Fibroblast of mammary gland (primary cell): ENCODE measurements at places on chromosomes 1 and 21.
A peak's percentile ranks its signal among the peaks of the same experiment; 100 is the strongest.

- no peak for DNase-seq
Measured at GRCh38 chr1:180646547-180646946, 14.7 kb downstream of the XPR1 start.

GRCh38 chr21:32088471-32088870, 190.4 kb downstream of the MIS18A start:
- DNase-seq = no peak

DNA sequence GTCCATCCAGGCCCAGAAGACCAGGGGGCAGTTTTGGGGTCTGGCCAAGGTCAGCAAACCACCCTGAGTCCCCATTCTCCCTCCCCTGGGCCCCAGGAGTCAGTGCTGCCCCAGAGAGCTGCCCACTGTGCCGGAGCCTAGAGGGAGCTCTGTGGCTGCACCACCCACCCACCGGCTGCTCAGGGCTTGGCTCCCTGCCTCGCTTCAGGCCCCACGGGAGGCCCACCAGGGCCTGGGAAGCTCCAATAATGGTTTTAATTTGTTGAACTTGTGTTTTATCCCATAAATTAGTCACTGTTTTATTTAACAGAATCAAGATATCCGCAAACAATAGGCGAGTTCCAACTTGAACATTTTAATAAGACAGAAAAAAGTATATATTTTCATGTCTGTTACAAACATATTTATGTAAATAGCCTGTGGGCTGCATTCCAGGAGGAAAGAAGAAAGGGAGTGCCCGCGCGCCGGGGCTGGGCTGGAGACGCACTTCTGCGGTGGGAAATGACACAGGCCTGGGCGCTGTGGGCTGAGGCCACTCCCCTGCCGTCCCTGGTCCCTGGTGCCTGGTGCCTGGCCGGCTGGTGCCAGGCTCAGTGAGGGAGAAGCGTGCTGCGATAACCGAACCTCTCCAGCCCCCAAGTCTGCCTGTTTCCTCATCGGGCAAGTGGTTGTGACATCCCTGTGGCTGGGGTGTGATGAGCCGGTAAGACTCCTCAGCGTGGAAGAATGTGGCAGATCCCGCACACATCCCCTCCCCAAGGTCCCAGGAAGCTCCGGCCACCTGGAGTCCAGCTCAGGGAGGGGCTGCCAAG, 160.5 kb downstream of the PEX14 start:
- DNase-seq = peak; percentile 51

DNA sequence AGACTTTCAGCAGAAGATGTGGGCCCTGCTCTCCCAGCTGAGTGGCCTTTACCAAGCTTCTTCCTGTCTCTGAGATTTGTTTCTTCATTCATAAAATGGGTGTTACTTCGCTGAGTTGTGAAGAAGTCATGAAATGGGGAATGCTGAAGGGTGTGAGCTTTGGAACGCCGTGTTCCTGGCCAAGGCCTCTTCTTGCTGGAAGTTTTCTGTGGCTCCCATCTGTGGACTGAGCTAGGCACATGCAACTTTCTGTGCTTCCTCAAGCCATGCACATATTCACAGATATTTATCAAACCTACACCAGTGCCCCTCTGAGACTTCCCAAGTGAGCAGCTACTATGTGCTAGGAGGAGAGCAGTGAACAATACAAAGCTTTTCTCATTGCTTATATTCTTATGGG, 106.3 kb upstream of the JUN start:
- DNase-seq = no peak

- DNase-seq = peak; percentile 61
Measured at GRCh38 chr1:210257698-210258529, 25.3 kb downstream of the SERTAD4 start.

DNA sequence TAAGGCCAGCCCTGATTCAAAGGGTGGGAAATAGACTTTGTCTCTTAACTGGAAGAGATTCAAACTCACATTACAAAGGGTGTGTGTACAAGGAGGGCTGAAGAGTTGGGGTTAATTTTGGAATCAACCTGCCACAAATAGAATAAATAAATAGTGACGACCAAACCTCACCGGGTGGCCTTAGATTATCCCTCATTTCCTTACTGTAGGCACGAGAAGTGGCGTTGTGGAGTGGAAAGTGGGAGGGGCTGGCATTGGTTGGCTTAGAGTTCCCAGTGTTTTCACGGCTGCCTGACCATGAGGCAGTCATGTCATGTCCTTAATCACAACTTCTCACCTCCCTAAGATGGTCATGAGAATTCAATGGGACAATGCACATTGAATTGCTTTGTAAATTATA, 21.3 kb upstream of the RUNX1 start:
- DNase-seq = no peak

DNA sequence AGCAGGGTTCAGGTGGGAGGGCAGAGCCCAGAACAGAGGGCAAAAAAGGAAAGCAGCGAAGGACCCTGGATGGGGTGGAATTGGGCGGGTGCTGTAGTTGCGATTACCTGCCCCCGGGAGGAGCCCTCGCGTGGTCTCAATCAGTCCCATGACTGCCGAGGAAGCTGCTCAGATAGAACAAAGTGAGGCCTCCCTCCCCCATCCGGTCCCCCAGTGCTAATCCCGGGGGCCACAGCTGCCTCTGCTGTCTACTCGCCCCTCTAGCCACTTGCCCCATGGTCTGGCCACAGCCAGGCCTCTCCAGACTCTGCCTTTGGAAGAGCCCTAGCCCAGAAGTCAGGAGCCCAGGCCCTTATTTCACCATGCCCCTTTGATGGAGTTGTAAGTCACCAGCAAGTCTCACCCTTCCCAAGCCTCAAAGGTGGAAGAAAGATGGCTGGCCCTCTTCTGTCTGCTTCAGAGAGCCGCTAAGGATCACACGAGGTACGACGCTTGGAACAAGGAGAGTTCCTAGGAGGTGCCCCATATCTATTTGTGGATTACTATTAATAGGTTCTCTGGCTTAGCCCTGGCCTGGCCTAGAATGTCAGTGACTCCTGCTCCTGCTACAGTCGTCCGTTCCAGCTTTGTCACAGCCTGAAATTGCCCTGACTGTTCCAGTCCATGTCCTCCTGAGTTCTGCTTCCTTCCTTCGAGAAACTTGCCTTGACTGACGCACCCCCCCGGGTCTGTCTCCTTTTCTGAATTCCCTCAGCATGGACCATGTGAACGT, 16.4 kb downstream of the ECHDC2 start:
- peak; percentile 36 for DNase-seq

DNA sequence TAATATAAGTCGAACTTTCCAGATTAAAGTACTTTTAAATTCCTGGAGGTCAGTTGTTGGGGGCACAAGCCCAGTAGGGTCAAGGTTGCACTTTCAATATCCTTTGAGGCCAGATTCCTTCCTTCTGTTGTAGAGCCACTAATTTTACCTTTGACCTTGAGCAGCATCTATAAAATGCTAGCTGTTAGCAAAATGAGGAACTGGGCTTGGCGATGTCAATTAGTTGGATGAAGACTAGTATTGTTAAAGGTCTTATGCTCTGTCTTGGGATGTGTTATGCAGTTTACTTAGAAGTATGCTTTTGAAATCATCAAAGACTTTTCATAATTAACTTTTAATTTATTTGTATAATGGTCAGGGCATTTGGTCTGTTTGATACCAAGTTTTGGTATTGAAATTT, 425.9 kb upstream of the PROX1 start:
- DNase-seq = no peak

GRCh38 chr1:207821464-207822045, 69.7 kb downstream of the CD46 start:
- no peak for DNase-seq

DNA sequence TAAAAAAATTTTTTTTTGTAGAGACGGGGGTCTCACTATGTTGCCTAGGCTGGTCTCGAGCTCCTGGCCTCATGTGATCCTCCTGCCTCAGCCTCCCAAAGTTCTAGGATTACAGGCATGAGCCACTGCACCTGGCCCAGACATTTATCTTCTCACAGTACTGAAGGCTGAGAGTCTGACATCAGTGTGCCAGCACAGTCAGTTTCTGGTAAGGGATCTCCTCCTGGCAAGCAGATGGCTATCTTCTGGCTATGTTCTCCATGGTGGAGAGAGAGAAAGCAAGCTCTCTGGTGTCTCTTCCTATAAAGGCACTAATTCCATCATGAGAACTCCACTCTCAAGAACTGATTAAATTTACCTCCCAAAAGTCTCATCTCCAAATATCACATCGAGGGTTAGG, 57.8 kb upstream of the C1orf185 start:
- DNase-seq = peak; percentile 12

- DNase-seq = peak; percentile 2
Measured at GRCh38 chr1:103948526-103948925, 198.8 kb downstream of the AMY1C start.

GRCh38 chr1:69492286-69492685, 75.4 kb upstream of the LRRC7 start:
- DNase-seq = no peak

GRCh38 chr1:20430355-20431175, 55.4 kb downstream of the CAMK2N1 start:
- DNase-seq = peak; percentile 30

DNA sequence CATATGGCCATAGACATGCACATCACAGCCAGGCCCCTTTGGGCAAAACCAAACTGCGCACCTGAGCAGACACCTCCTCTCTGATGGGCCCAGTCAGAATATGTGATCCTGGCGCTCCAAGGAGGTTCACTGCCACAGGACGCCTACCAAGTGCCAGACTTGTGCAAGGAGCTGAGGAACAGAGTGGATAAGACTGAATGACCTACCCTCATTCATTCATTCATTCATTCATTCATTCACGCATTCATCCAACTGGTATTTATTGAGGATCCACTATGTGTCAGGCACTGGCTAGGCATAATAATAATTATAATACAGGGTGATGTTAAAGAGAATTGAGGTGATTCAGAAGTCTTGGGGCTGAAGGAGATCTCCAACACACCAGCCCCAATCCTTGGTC, 2.4 kb upstream of the IGSF21 start:
- no peak for DNase-seq

- DNase-seq = no peak
Measured at GRCh38 chr1:89794406-89794805, 26.4 kb upstream of the LRRC8D start.
